Kidney epithelial cell (primary cell): ENCODE measurements at places on chromosomes 4 and X.

- no peak for DNase-seq
Observed at GRCh38 chr4:1676605-1677525, 7.2 kb downstream of the FAM53A start.

- no peak for DNase-seq
Observed at GRCh38 chr4:106615961-106616360, 247.4 kb upstream of the GIMD1 start.

GRCh38 chrX:143363419-143363818 lies 153.9 kb downstream of the SPANXN3 start:
- no peak for DNase-seq

GRCh38 chr4:158787709-158788475 lies 19.1 kb downstream of the FNIP2 start:
- DNase-seq: no peak

DNA sequence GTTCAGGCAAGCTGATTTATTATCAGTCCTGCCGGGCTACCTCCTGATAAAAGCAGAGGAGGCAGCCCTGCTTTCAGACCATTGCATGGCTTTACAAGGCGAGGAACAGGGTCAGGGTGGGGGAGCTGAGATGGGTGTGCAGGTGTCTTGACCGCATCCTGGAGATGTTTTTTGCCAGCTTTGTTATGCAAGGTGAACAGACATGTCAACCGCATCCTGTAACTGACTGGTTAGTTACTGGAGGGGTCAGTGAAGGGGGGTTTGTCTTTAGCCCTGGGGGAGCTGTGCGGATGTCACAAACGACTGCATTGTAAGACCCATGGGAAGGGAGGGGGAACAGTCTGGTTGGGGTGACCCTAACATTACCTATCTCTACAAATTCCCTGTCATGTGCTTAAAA lies 10.0 kb downstream of the ADAM29 start:
- DNase-seq: no peak

DNA sequence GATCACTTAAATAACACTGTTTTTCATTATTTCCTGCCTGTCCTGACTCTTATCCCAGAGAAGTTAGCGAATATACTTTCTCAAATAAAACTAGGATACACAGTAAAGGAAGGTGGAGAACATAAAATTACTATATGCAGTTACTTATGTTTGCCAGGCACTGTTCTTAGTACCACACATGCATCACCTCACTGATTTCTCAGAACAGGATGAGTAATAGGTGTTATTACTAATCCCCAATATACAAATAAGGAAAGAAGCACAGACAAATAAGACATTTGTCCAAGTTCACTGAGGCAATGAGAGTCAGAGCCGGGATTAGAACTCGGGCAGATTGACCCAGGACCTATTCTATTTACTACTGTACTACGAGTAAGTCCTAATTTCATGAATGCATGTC lies 91.7 kb downstream of the CORIN start:
- no peak for DNase-seq

DNA sequence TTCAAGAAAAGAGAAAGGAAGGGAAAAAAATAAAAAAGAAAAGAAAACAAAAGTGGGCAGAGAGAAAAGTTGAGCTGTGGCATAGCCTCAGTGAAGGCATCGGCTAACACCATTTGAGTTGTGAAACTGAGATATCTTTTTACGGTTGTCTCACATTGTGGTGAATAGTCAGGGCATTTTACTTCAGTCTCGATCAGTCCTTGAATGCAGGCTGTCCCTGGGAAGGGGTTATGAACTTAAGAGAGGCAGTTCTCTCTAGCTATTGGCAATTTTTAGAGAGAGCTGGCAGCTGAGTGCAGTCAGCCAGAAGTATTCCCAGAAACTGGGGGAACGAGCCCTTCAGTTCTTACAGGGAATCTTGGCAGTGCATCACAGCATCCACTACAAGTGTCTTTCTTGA lies 93.5 kb upstream of the SLC6A14 start:
- no peak for DNase-seq

DNA sequence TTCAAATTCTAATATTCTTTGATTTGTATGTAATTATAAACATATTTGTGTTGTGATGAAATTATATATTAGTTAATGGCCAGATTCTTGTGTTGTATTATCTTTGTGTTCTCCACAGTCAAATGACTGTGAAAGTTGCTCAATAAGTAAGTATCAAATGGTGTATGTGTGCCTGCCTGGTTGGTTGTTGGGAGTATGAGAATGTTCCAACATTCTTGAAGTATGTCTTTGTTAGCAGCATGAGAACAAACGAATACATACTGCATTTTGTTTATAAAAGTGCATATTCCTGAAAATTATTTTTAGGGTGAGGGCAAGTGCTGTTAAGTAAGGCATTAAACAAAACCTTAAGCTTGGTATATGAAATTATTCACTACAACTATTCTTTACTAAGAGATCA lies 16.2 kb downstream of the ARHGEF38 start:
- no peak for DNase-seq

- DNase-seq: no peak
Observed at GRCh38 chrX:115173181-115173580, 16.0 kb upstream of the RBMXL3 start.

GRCh38 chr4:71262161-71262560 lies 76.7 kb upstream of the SLC4A4 start:
- DNase-seq: no peak

GRCh38 chr4:17688011-17688441 lies 73.6 kb downstream of the MED28 start:
- no peak for DNase-seq

GRCh38 chrX:81392396-81392795 lies 190.5 kb downstream of the SH3BGRL start:
- no peak for DNase-seq

GRCh38 chrX:72392816-72393800 lies 87.4 kb upstream of the CITED1 start:
- no peak for DNase-seq

DNA sequence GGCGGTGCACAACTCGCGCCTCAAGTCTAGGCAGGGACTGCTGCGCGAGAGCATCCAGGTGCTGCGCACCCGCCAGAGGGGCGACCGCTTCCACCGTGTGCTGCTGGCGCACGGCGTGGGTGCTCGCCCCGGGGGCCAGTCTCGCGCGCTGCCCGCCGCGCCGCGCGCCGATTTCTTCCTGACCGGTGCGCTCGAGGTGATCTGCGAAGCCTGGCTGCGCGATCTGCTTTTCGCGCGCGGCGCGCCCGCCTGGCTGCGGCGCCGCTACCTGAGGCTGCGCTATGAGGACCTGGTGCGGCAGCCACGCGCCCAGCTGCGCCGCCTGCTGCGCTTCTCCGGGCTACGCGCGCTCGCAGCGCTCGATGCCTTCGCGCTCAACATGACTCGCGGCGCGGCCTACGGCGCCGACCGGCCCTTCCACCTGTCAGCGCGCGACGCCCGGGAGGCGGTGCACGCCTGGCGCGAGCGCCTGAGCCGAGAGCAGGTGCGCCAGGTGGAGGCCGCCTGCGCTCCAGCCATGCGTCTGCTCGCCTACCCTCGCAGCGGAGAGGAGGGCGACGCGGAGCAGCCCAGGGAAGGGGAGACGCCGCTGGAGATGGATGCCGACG lies 1.3 kb downstream of the CHST7 start:
- no peak for DNase-seq

GRCh38 chr4:100641336-100641735 lies 123.5 kb upstream of the EMCN start:
- DNase-seq: no peak

- no peak for DNase-seq
Observed at GRCh38 chr4:169225812-169226211, 44.9 kb downstream of the SH3RF1 start.

DNA sequence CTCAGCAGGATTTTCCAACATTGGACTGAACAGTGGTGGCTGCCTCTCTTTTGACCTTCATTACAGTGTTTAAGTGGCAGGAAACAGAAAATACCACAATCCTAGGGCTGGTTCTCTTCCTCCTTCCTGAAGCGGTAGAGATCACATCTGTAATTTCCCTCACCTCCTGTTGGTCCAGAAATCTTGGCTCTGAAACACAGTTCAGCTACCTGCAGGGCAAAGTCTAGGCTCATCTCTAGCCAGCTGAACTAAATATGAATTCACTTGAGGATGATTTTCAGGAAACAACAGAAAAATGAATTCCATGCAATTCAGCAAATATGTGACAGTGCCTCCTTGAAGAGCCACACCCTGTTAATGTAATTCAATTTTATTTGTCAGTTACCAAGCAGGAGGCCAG lies 531.9 kb downstream of the INPP4B start:
- DNase-seq: no peak

DNA sequence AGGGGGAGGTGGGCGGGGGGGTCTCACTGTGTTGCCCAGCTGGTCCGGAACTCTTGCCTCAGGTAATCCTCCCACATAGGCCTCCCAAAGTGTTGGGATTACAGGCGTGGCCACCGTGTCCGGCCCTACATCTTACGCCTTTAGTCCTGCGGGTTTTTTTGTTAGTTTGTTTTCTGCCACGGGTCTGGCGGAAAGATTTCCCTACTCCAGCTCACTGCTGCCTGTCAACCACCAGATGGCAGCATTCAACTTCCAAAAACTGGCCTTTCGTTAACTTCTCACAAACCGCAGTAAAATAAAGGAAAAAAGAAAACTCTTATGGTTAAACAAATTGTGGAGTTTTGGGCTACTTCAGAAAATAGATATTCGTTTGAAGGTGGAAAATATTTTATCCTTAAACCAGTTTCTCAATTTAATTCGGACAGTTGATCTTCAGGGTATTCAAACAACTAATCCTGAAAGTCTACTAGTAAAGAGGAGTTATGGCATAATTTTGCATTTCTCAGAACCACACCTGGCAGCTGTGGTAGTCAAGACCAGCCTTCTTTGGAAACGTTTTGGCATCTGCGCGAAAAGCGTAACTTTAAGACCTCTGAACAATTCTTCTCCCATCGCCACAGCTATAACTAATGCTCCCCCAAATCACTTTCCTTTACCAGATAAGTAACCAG lies 41.1 kb downstream of the LUZP4 start:
- DNase-seq: peak; percentile 14

GRCh38 chrX:71181558-71181909 lies 36.9 kb downstream of the NLGN3 start:
- DNase-seq: no peak

- DNase-seq: no peak
Observed at GRCh38 chrX:19849464-19850080, 37.8 kb downstream of the SH3KBP1 start.

- DNase-seq: no peak
Observed at GRCh38 chr4:7161721-7162214, 30.6 kb upstream of the SORCS2 start.

- no peak for DNase-seq
Observed at GRCh38 chr4:151417164-151417571, 8.2 kb downstream of the FHIP1A start.

GRCh38 chr4:138727731-138728130 lies 287.9 kb upstream of the NOCT start:
- no peak for DNase-seq

DNA sequence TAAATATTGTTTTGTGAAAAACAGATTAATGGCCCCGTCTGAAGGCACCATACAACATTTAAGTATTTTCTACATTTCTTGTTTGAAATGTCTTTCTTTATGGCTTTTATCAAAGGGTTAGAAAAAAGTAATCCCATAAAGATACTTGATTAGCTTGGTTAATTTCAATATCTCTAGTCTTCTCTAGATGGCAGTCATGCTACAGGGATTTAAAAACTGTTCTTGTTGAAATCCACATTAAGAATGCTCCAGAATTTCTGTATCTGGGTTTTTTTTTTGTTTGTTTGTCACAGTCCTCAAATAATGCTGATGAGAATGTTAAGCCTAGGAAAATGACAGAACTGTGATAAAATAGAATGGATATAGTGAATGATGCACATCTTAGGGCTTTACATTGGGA lies 109.0 kb upstream of the AADAT start:
- no peak for DNase-seq

DNA sequence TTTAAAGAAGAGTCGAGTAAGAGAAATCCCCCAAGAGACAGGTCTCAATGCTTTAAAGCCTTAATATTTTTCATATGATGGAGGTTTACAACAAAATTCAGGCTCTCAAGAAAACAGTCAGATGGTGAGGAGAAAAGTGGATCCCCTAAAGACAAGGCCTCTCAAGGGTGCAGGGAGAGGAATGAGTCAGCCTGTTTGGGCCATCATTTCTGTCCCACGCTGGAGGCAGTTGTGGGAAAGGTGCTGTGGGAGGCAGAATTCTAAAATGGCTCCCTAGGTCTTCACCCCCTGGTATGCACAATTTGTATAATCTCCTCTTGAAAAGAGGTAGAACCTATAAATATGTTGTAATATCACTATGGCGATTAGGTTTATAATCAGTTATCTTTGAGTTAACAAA lies 4.6 kb upstream of the TIFA start:
- DNase-seq: no peak

DNA sequence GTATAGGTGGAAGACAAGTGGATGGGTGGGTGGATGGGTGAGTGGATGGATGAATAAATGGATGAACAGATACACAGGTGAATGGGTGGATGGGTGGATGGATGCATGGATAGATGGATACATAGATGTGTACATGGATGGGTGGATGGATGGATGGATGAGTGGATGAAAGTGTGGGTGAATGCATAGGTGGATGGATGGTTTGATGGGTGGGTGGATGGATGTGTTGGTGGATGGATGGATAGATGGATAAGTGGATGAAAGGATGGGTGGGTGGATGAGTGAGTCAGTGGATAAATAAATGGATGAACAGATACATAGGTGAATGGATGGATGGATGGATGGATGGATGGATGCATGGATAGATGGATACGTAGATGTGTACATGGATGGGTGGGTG lies 1.6 kb downstream of the CRLF2 start:
- no peak for DNase-seq

GRCh38 chr4:27176881-27177280 lies 316.2 kb downstream of the STIM2 start:
- DNase-seq: no peak

- no peak for DNase-seq
Observed at GRCh38 chr4:49032440-49033161, 46.5 kb downstream of the CWH43 start.

DNA sequence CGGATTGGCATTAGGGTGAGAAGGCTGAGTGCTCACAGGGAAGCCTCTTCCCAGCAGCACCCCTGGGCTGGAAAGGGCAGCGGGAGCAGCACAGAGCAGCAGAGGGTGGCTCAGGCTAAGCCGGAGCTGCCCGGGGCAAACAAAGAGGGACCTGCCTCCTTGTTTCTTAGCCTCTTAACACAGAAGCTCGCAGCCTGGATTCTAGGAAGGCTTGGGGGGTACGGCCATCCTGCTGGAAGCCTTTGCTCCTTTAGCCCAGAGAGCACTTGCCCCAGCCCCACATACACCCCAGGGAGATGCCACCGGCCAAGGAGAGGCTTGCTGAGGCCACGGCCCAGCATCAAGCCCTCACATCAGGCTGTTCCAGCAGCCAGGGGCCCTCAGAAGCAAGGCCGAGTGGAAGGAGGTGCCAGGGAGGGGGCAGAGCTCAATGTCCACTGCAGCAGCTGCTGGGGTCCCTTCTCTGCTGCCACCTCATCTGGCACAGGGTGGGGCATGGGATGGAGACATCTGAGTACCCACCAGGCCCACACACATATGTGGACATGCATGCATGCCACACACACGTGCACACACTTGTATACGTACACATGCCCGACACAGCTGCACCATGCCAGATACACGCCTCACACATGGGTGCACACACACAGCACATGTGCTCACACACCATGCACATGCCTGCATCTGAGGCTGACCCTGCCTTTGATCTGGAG lies 20.3 kb upstream of the SPON2 start:
- no peak for DNase-seq
